ENCODE measurements at places on chromosomes 1 and 21.

- DNase-seq = no peak
Measured at GRCh38 chr1:77447669-77448068, 165.8 kb downstream of the AK5 start.

GRCh38 chr1:4877426-4877825 lies 223.0 kb downstream of the AJAP1 start:
- no peak for DNase-seq

GRCh38 chr21:45644041-45644906 lies 749 bp downstream of the PCBP3 start:
- no peak for DNase-seq

DNA sequence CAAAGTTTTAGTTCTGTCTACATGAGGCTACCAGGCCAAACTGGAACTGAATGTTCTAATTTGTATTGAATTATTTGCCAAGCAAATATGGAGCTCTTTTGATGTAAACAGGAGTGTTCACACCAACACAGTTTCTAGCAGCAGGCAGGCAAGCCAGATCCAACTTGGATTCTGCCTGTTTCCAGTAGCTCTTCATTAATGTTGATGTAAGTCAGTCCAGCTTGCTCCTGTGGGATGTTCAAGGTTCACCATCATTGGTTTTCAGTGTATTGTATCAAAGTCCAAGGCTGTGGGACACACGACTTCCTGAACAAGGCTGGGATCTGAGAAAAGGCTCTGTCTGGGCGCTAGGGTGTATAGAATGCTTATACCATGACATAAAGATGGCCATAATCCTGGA lies 68.1 kb downstream of the PAPPA2 start:
- DNase-seq = no peak

GRCh38 chr1:18646786-18647410 lies 16.3 kb downstream of the PAX7 start:
- no peak for DNase-seq

GRCh38 chr1:206032380-206033140 lies 8.9 kb upstream of the CTSE start:
- no peak for DNase-seq

DNA sequence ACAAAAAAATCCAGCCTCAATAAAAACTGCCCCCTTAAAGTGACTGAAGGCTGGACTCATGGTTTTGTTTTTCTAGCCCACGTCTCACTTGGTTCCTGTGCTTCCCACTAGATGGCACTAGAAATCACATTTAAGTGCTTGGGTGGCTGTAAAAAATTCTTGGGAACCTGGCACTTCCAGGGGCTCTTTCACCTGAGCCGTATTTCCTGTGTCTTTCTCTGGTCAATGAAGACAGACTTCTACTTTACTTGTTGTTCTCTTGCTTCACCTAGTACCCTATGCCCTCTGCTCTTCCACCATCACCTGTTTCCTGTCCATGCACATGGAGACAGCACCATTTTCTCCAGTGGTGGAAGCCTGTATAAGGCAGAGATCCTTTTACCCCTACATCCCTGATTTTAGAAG lies 20.0 kb downstream of the METTL13 start:
- no peak for DNase-seq

DNA sequence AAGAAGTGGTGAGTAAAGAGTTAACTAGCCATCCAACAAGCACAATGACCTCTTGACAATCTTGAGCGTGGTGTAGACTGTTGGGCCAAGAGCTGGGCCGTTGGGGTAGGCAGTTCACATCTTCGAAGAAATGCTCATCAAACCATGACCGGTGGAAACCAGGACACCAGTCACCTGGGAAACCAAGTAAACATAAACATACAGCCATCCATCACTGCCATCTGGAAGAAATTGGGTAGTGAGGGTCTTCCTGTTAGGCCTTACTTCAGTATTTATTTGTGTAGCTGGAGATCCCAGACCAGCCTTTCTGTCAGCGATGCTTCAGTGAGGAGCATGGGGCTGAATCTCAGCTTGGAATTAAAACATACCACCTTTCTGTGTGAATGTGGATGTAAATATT lies 108.1 kb upstream of the HAO2 start:
- no peak for DNase-seq

GRCh38 chr1:246417152-246417812 lies 89.8 kb downstream of the SMYD3 start:
- DNase-seq = no peak

DNA sequence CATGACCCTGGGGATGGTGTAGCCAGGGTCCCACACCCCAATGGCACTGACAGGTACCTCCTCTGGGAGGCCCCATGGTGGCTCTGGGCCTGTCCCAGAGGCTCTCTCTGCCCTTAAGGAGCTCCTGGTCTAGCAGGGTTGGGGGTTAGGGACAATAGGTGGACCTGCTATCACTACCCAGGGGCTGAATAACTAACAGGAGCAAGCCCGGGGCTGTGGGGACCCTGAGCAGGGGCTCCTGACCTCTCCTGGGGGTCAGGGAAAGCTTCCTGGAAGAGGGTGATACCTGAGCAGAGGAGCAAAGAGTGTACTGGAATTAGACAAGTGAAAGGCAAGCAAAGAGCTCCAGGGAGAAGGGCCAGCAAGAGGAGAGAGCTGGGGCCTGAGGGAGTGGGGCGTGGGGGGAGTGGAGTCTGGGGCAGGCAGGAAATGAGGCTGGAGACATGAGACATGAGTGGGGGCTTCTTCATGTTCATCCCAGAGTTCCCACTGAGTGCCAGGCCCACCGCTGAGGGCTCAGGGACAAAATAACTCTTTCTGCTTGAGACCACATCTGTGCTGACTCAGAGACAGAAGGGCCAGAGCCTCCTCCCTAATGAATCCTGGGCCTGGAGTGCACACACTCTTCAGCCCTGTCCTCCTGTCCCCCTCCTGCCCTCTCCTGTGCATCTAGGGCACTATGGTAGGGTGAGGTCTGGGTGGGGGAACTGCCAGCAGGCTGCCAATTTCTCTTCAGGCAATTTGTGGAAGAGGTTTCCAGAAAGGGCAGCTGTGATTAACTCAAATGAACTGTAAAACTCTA lies 517.6 kb downstream of the PTPRU start:
- DNase-seq = no peak

DNA sequence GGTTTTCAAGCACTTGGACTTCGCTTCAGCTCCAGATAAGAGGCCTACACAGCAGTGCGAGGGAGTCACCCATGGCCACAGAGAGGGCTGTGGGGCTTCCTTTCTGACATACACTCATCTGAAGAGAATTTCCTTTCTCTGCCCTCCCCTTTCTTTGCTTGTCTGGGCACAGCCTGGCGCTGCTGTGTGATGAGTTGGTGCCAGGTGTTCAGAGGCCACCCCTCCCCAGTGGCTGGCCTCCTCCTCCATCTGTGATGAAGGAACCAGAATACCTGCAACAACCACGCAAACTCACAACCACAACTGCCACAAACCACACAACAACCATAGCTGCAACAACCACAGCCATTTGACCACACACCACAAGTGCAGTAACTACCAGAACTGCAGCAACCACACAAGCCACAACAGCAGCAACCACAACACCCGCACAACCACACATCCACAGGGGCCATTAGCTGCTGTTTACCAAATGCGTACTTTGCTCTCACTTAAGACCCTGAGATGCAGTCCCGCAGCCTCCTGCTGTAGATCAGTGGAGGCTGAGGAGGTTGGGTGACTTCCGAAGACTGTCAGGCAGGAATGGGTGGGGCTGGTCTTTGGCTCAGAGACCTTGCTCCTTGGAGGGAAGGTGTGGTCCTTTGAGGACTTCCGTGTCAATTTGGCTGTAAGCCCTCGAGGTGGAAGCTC lies 71.1 kb downstream of the IER5 start:
- no peak for DNase-seq

- DNase-seq = no peak
Measured at GRCh38 chr21:29888437-29888836, 51.4 kb downstream of the GRIK1 start.

DNA sequence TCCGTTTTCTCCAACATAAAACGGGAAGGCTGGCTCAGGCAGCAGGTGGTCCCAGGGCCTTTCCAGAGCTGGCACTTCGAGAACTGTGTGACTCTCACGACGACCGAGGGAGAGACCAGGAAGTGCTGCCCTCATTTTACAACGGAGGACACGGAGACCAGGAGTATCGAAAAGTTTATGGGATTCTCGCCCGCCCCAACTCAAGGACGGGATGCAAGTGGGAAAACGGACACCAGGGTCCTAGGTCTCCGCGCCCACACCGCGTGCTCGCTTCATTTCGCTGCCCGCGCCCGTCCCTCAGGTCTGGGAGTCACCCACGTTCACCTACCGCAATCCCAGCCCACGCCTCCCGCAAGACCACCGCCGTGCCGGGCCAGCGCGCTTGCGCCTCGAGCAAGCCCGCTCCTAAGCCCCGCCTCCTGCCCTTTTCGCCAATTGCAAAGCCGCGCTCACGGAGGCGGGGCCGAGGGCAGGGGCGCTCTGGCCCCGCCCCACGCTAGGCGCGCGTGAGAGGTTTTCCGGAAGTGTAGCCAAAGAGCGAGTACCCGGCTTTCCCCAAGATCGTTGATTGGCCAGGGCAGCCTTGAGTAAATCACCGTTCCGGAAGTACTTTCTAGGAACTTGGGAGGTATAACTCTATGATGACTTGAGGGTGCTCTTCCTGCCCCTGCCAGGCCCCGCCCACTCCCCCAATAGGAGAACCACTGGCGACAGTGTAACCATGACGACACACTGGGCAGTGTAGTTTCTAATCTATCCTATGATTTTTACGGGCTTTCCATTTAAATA lies at the start of gene PARS2:
Gene PARS2 (minus strand): TSS at position 391 of the 789 bp plus-strand sequence. CDS start 5,362 bp downstream, outside the sequence.
- DNase-seq = peak; percentile 92

DNA sequence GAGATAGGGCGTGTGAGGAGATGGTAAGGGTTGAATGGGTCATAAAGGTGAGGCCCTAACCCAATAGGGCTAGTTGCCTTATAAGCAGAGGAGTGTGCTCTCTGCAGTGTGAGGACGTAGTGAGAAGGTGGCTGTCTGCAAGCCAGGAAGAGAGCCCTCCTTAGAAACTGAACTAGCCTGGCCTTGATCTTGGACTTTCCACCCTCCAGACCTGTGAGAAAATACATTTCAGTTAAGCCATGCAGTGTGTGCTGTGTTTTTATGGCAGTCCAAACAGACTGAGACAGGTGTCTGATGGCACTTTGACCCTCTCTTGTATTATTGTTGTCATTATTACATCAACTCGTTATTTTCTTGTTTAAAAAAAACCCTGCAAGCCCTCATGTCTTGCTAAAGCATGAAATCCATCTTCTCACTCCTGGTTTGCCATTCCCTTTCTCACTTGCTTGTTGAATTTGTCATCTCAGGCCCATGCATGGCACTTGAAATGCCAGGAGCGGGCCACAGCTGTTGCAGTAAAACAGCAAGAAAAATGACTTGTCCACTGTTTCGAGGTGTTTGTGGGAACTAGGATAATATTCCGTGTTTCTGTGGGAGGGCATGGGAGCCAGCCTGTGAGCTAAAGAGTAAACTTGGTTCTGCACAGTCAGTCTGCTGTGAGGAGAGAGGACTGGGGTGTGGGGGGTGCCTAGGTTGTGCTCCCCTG lies 78.6 kb downstream of the STUM start:
- no peak for DNase-seq

GRCh38 chr1:115189814-115190539 lies 100.7 kb upstream of the TSPAN2 start:
- DNase-seq = no peak

DNA sequence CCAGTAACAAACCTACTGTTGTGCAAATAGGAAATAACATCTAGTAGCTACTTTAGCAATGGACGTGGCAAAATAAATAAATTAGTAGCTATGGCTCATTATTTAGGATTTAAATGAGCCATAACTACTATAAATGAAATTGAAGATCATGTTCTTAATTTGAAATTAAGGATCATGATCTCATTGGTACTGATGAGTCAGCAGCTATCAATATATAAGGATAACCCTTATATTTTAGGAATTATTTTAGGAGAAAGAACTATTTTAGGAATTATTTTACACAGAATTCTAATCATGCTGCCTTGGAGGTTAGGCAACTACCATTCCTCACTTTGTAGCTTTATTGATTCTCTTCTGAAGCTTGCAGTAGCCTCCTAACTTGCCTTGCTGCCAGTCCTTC lies 24.0 kb downstream of the DR1 start:
- DNase-seq = no peak

DNA sequence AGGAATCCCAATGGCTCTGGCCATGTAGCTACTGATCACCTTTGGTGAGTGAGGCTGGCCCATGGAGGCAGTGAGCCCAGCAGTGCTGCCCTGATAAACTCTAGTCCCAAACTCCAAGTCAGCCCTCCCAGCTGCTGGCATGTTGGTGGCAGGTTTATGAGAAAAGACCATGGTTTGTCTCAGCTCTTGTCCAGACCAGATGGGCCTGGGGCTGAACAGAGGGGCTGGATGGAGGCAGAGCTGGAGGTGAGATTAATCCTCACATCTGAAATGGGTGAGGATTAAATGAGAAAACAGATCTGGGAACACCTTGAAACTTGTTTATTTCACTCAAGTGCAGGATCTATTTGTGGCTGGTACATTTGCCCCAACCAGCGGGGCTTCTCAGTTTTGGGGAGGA lies 3.2 kb downstream of the TMEM269 start:
- no peak for DNase-seq

- DNase-seq = no peak
Measured at GRCh38 chr1:239539051-239539450, 152.7 kb downstream of the CHRM3 start.

DNA sequence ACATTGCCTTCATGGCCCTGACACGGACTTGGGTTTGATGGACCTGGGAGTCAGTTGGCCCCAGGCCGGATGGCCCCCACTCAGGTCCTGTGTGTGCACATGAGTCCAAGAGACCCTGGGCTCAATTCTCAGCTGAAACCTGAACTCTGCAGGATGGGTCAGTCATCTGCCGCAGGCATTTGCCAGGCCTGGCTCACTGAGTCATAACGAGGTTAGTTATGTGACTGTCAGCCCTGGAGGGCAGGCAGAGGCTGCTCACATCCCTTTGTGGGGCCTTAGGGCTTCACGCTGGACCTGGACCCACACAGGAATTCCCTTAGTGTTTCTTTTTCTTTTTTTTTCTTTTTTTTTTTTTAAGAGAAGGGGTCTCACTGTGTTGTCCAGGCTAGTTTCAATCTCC lies 46.5 kb downstream of the PSMG1 start:
- no peak for DNase-seq

- no peak for DNase-seq
Measured at GRCh38 chr1:203116091-203116820, 11.3 kb upstream of the ADORA1 start.

DNA sequence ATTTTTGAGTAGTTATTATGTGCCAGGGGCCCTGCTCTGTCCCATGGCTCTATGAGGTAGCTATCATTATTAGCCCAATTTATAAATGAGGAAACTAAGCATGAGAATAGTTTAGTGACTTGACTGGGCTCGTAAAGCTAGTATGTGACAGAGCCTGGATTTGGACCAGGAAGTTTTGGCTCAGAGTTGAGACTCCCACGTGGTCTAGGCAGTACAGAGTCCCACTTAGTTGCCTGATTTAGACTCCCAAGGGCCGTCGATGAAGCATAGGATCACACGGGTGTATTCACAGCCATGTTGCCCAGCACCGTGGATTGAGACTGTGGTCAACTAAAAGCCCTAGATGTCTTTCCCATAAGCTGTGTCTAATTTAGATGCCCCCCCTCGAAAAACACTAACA lies 81.7 kb downstream of the DDX20 start:
- DNase-seq = no peak

- no peak for DNase-seq
Measured at GRCh38 chr1:240149484-240150094, 57.9 kb downstream of the FMN2 start.

- no peak for DNase-seq
Measured at GRCh38 chr1:10537082-10537766, 62.5 kb downstream of the PEX14 start.

Measured in stimulated activated CD4-positive, alpha-beta T cell treated with anti-CD3 and anti-CD28 coated beads, Interleukin-1b, Interleukin-23, amount 100 ng/mL, for 1 hour (primary cell).